ENCODE measurements at places on chromosomes 5 and 9.

- no peak for DNase-seq
Measured at GRCh38 chr9:76176171-76176570, 218.1 kb downstream of the RFK start.

- DNase-seq, result no peak
Measured at GRCh38 chr5:115313052-115313451, 16.6 kb upstream of the CCDC112 start.

GRCh38 chr9:129590466-129590865 lies 30.4 kb downstream of the C9orf50 start:
- DNase-seq, result no peak

DNA sequence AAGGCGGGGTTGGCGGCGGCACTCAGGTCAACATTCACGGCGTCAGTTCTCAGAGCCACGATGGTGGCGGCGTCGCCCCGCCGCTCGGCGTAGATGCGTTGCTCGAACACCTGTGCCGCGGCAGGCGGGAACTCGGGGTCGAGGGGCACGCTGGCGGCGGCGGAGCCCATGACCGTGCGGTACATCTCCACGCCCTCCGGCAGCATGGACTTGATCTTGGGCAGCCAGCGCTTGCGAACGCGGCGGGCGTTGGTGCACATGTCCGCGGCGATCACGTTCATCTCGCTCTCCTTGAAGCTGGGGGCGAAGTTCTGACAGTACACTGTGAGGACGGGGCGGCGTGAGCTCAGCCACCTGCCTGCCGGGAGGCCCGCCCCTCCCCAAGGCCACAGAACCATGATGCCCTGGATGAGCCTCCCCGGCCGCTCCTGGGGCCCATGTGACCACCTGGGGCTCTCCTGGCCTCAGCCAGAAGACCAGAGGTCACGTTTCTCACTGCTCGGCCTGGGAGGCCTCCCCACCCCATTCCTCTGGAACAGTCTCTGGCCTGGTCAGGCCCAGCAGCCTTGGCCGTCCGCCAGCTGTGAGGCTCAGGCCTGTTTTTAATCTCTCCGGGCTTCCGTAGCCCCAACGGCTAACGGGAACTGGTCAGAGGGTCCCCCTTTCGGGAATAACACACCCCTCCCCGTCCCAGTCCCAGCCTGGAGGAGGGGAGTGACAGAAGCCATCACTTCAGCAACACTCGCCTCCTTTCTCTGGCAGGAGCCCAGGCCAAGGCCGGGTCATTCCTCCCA lies 50.7 kb upstream of the UBAC1 start:
- DNase-seq, result no peak

DNA sequence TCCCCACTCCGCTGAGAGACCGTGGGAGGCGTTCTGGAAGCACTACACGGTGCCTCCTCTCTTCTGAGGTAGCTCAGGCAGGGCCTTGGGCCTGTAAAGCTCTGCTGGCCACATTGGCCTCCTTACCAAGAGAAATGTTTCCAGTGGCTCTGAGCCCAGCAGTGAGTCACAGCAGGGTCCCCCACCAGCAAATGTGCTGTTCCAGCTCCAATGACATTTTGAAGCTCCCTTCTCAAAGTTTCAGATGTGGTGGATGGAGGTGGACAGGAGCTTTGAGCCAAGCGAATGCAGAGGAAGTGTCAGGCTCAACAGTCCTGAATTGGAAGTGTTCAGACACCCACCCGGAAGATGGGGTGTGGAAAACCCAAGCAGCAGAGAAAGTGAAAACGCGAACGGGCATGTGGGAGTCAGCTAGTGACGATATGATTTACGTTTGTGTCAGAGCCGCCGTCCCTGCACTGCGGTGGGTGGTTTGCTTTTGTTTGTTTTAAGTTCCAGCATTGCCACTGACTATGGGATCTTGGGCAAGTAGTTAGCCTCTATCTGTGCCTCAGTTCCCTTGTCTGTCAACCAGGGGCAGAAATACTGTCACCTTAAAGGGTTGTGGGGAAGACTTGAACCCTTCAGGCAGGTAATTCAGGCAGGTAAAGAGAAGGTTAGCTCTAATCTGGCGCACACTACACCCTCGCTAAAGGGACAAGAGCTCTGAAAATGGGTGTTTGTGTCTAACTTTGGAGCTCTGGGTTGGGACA lies 38.2 kb downstream of the C5orf15 start:
- DNase-seq, result no peak

GRCh38 chr5:77633709-77634108 lies 4.8 kb downstream of the OTP start:
- DNase-seq, result no peak

- no peak for DNase-seq
Measured at GRCh38 chr9:21268347-21268657, 28.5 kb upstream of the IFNA14 start.

DNA sequence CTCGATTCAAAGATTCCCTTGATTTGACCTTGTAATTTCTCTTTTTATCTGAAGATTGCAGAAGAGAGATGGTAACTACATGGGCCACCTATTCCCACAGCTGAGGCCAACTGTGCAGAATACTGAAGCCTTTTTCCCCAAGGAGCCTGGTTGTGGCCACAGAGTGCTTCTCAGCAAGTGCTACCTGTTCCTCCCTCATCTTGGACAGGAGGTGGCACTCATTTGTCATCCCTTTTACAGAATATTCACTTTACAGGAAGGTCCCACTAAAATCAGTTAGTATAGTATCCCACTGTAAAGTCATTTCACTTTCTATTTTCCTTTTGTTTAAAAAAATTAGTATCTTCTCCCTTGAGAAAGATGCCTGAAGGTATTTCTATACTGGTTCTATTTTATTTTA lies 346.4 kb downstream of the ARL15 start:
- no peak for DNase-seq

- no peak for DNase-seq
Measured at GRCh38 chr9:108001237-108001636, 511.7 kb upstream of the KLF4 start.

- DNase-seq, result no peak
Measured at GRCh38 chr5:83472508-83473345, 1.2 kb downstream of the VCAN start.

DNA sequence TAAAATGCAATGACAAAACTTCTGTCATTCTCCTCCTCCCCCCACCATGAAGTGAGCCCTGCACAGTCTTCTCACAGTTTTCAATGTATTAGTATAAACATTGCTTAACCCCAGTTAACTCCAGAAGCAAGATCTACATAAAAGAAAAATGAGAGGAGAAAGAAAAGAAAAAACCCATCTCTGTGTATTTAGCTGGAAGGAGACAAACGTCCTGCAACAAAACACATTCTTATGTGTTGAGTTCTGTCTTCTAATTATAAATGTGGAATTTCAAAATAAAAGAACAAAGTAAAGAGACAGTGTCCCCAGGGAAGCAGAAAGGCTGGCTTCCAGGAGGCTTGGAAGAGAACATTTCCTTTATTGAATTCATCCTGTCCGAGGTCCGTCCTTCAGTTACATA lies 491.9 kb upstream of the TUSC1 start:
- DNase-seq, result no peak

DNA sequence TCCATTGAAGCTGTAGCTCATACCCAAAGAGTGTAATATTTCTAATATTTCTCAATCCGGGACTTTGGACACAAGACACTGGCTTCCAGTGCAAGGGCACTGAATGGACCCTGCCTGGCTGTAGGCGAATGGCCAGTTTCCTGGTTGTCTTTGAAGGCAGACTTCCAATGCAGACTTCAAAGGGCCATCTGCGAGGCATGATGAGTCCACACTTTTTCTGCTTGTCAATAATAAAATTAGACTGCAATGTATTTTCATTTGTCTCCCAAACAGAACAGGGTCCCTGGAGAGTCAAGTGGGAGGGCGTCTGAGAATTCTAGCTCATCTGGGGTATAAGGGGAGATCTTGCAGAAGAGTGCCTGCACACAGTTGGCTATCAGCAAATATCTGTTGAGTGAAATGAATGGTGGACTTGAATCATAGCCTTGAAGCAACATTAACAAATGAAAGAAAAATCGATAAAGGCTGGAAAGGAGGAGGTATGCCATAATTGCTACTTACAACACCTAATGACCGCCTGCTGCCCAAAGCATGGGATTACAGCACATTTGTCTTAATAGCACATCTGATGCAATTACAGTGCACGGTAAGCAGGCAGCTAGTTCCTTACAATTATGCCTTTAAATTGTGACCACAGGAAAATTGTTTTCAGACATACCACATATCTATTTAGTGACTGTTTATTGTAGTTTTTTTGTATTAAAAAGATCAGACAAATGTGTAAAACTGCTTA lies 137.5 kb downstream of the ARHGEF28 start:
- DNase-seq, result no peak

DNA sequence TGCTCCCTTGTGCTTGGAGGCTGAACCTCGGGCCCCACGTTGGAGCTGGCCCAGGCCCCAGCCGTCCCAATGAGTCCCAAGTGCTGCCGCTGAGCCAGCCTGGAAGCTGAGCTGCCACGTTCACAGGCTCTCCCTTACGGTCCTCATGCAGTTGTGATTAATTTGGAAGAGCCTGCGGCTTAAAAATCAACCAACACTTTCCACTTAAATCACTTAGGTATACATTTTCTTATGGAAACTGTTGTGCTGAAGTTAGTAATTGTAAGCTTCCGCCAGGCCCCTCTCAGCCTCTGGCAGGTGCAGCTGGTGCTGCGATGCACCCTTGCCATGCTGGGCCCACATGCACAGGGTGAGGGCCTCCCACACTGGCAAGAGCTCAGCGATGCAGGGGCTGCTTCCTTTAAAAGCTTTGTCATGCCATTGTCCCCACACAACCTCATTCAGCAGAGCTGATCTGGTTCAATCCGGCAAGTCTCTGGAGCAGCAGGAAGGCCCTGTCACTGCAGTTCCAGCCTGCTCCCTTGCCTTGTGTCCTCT lies 61.0 kb downstream of the IPPK start:
- DNase-seq, result no peak

- DNase-seq, result no peak
Measured at GRCh38 chr9:128548876-128549275, 3.5 kb upstream of the SPTAN1 start.

- DNase-seq, result no peak
Measured at GRCh38 chr9:130639866-130640555, 24.4 kb upstream of the PRDM12 start.

GRCh38 chr5:53302529-53302928 lies 177.9 kb upstream of the FST start:
- no peak for DNase-seq

- peak; percentile 23 for DNase-seq
Measured at GRCh38 chr5:4295663-4296339, 700.2 kb downstream of the IRX1 start.

- DNase-seq, result no peak
Measured at GRCh38 chr5:21424907-21425306, 1428.2 kb downstream of the CDH12 start.

- no peak for DNase-seq
Measured at GRCh38 chr9:123099042-123099441, 65.6 kb downstream of the GPR21 start.

DNA sequence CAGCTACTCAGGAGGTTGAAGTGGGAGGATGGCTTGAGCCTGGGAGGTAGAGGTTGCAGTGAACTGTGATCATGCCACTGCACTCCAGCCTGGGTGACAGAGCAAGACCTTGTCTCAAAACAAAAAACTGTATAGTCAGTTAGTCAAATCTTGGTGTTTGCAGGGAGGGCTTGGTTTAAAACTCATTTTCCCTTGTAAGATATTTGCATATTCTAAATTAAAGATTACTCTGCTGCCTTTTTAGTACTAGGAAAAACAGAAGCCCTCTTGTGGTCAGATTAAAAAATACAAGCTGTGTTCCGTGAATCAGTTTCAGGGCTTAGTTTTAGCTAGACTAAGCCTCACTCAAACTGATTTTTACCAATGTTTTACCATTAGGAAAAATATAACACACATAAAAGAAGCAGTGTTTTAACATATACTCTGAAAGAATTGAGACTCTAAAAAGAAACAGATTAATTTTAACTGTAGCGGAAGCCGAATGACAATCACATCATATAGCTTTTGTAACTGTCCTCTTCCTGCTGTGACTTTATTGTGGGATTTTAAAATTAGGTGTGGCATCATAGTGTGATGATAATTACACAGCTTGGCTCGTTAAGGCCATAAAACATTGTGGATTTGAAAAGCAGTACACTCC lies 84.9 kb upstream of the BASP1 start:
- peak; percentile 15 for DNase-seq

GRCh38 chr9:25681266-25681665 lies 3.0 kb upstream of the TUSC1 start:
- no peak for DNase-seq

- DNase-seq, result no peak
Measured at GRCh38 chr9:91359083-91359482, 2.6 kb downstream of the AUH start.

- no peak for DNase-seq
Measured at GRCh38 chr5:113735751-113736150, 222.3 kb downstream of the YTHDC2 start.

GRCh38 chr5:82403724-82404123 lies 125.6 kb upstream of the RPS23 start:
- no peak for DNase-seq

DNA sequence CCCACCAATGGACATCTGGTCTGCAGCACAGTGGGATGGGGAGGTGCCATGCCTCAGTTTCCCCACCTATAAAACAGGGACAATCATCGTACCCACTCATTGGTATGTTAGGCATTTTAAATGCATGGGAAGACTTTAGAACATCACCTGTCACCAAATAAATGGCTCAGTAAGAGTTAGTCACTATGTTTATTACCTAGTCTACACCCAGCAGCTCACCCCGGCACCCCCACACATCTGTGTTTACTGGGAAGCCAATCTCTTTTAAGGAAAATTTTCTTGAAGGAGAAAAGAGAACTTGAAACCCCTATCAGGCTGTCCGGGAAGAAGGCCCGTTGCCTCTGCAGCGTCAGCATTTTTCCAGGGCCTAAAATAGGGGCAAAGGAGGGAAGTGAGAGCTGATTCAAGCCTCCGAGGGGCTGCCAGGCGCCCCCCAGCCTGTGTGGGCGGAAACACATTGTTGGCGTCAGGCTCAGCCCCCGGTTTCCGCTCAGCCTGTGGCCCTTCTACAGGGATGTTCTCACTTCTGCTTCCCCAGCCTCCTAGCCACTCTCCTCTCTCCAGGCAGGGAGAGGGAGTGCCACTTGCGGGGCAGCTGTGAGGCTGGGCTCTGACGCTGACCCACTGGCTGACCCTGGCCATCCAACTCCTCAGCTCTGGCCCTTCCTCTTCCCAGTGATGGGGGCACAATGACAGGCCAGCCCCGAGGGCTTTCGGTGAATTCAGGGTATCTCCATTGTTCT lies 4.6 kb downstream of the CSF1R start:
- DNase-seq, result no peak

DNA sequence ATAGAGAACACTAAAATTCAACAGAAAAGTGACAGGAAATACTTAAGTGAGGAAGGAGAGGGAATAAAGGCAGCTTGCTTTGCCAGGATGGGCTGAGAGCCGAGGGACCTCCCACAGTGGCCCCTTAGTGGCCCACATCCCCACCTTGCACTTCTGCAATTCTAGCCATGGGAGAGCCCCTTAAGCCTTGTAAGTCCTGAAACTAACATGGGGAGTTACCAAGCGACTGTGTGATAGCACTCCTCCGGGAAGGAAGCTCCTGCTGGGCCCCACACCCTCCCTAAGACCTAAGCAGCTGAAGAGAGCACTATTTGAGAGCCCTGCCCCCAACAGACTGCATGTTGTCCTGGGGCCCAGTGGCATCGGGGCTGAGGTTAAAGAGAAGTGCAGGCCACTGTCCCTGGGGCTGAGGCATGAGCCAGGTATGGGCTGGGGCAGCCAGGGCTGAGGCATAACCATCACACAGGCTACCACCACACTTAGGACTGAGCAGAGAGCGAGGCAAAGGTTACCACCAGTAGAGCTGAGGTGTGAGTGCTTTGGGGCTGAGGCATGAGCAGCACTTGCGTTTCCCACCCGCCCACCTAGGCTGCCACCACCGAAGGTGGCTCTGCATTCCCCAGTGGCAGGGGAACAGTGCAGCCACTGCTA lies 301.8 kb upstream of the TRPC7 start:
- no peak for DNase-seq
